Activated T-cell treated with anti-CD3 and anti-CD28 coated beads for 4 hours (primary cell): ENCODE measurements at places on chromosomes 12 and 14.

GRCh38 chr14:71130491-71131179, 223.4 kb downstream of the PCNX1 start:
- DNase-seq = no peak

DNA sequence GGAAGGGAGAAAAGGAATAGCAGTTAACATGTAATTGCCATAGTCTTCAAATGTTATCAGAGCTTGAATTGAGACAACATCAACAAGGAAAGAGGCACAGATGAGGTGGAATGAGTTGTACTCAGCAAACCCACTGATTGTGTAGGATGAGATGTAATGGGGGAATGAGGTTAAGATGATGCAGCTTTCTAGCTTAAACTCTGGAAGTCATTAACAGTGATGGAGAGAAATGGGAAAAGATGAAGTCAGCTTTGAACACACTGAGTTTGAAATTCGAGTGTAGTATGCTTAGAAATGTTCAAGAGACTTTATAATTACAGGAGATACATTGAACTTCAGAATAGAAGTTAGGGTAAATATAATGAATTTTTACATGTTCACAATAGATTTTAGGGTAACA, 106.9 kb downstream of the PRKD1 start:
- DNase-seq = no peak

DNA sequence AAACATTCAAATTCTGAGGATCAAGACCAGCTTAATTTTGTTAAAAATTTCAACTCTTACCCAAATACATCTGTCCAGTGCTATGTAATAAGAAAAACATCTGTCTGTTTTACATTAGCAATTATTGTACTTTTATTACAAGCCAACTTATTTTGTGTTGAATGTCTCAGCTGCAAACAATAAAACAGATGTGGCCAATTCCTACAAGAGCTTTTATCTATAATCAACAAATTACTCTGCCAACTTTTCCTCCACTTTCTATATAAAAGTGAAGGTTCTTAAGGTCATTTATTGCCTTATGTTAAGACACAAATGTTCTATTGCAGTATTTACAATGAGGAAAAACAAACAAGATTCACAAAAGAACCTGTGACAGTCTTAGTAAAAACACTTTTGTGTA, 72.7 kb downstream of the NOVA1 start:
- DNase-seq = no peak

DNA sequence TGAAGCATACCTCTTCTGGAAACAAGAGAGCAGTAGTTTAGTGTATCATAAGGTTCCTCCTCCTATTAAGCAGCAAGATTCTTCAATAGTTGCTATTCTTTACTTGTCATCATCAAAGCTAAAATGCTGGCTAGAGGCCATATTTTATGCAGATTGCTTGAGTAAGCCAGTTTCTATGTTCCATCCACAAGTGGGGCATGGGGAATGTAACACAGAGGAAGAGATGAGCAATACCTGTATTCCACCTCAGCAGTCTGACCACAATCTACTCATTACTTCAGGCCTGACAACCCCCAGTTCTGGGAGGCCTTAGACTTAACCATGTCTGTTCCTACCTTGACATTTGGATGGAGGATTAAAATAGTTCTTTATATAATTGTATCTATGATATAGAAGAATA, 423.6 kb downstream of the BTG1 start:
- no peak for DNase-seq

GRCh38 chr14:51566831-51567582, 84.7 kb upstream of the FRMD6 start:
- no peak for DNase-seq

DNA sequence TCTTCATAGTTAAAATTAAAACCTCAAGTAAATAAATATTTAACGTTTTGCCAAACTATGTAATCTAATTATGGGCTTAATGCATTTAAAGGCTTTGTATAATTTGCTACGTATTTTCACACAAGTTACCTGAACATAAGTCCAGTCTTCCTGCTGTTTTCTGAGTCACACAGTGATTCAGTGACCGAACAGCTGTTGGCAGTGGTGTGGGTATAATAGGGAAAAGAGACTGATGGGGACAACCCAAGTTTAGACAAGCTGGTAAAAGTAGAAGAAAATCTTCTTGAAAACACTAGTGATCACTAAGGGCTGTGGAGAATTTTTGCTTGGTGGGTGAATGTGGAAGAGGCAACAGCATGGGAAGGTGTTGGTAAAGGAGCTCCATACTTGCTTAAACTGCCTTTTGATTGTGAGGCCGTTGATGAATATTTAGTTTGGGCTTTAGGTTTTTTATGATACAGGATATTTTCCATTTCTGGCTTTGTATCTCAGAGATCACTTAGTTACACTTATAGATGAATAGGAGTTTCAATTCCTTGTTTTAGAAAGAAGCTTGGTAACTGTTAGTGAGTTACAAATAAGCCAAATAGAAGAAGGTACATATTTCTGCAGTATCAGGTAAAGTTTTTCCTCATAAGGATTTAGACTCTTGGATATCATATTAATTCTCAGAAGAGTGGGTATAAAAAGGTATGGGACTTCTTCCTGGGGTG, 23.9 kb downstream of the LRRK2 start:
- DNase-seq = no peak
